Panc1 (cell line): ENCODE measurements at places on chromosomes 3 and 15.

- peaks cover 32% of the 10 kb centered on the region; the same call in 1 of the 2 replicates for H3K4me1 ChIP-seq
- peak overlapping the region; percentile 76 for H3K4me3 ChIP-seq
- H3K27ac ChIP-seq = peak overlapping the region; percentile 87
- peak; percentile 27 for DNase-seq
Measured at GRCh38 chr15:56919609-56920366, 1.3 kb downstream of the TCF12 start.

DNA sequence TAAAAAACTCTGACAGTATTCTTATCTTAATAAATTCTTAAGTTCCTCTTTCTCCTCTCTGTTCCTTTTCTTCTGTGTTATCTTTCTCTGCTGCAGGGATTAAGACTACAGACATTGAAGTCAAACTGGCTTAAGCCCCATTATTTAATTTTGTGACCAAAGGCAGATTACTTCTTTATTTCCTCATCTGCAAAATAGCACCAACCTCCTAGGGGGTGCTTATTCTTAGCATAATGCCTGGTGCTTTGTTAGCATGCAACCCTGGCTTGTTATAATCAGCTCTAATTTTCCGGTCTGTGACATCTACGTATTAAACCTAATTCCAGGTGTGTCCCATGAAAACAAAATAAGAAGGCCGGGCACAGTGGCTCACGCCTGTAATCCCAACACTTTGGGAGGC is 23.8 kb downstream of the SEMA6D start:
- H3K36me3 ChIP-seq = no peaks in the 10 kb centered on the region
- no peak overlapping the region for H3K27ac ChIP-seq
- no peaks in the 10 kb centered on the region for H3K27me3 ChIP-seq
- no peak for DNase-seq
- no peaks in the 10 kb centered on the region for H3K4me1 ChIP-seq

DNA sequence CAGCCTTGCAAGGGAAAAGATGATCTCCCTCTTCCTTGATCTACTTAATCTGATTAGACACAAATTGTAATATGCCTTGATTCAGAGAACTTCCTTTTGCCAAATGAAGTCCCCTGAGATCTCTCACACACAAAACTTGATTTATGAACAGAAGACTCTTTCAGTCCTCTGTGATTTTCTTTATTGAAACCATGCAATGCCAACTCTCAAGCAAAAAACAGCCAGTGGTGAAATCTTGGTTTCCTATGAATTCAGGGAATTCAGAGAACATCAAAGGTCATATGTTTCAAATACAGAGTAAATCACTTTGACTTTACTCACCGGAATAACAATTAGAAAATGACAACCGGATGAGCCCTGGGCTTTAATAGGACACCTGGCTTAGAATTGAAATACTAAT is 211.7 kb downstream of the ABHD5 start:
- no peaks in the 10 kb centered on the region for H3K27me3 ChIP-seq
- H3K27ac ChIP-seq = no peak overlapping the region
- no peak for DNase-seq
- no peaks in the 10 kb centered on the region for H3K36me3 ChIP-seq
- no peak overlapping the region for H3K4me3 ChIP-seq
- H3K4me1 ChIP-seq = no peaks in the 10 kb centered on the region

DNA sequence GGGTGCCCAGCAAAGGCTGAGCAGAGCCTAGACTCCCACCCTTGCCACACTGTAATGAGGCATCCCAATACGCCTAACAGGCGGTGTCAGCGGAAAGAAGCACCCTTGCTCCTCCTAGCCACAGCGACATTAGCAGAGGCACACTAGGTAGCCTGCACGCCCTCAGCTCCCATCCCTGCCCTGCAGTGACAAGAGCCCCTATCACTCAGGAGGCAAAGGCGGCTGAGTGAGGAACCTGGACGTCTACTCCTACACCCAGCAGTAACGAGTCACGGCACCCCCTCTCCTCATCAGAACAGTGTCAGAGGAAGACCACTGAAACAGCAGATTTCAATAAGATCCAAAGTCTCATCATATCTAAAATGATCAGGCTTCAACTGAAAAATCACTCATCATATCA is 12.0 kb upstream of the MAP6D1 start:
- no peak overlapping the region for H3K27ac ChIP-seq
- no peaks in the 10 kb centered on the region for H3K4me1 ChIP-seq
- no peak for DNase-seq
- peaks cover 16% of the 10 kb centered on the region for H3K36me3 ChIP-seq
- H3K4me3 ChIP-seq = no peak overlapping the region

- DNase-seq = peak; percentile 78
- peak within 1 kb of the TSS; percentile 97 for H3K27ac ChIP-seq
- peak within 1 kb of the TSS; percentile 99 for H3K4me3 ChIP-seq
- H3K4me1 ChIP-seq = peaks cover 4% of the 10 kb centered on the region
Measured at GRCh38 chr15:72685925-72686794, at the start of the genes BBS4 and HIGD2B. Gene BBS4, plus strand, starts transcription at chr15:72686207. Its CDS starts 21 bp downstream, at chr15:72686228. Gene HIGD2B, minus strand, starts transcription at chr15:72686182. Its CDS starts 9,808 bp downstream, at chr15:72676374.

- H3K36me3 ChIP-seq = peaks cover 19% of the 10 kb centered on the region
- no peak overlapping the region for H3K27ac ChIP-seq
- no peaks in the 10 kb centered on the region for H3K27me3 ChIP-seq
- no peak for DNase-seq
- 0 out of 2 replicates have a peak, but pooled peaks cover 3% of the 10 kb centered on the region for H3K4me1 ChIP-seq
Measured at GRCh38 chr3:133820129-133820528, 14.5 kb downstream of the SRPRB start.

GRCh38 chr15:39363761-39364586 is 216.9 kb upstream of the THBS1 start:
- no peaks in the 10 kb centered on the region for H3K27me3 ChIP-seq
- H3K4me3 ChIP-seq = no peak overlapping the region
- H3K4me1 ChIP-seq = no peaks in the 10 kb centered on the region
- no peak for DNase-seq

DNA sequence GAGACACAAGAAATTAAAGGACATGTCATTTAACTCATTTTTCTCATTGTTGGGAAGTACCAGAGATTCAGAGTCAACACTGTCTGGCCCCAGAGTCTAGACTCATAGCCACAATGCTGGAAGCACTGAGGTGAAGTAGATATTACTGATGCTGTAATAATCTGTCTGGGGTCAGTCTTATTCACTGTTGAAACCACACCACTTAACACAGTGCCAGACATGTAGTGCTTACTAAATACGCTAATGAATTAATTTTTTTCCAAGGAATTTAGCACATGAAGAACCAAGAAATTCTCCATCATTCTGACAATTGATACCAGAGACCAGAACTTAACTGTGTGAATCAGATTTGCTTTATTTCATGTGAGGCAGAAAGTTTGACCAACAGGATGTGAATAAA is 150.8 kb upstream of the STAC start:
- no peak for DNase-seq
- H3K4me3 ChIP-seq = no peak overlapping the region
- H3K27ac ChIP-seq = no peak overlapping the region

DNA sequence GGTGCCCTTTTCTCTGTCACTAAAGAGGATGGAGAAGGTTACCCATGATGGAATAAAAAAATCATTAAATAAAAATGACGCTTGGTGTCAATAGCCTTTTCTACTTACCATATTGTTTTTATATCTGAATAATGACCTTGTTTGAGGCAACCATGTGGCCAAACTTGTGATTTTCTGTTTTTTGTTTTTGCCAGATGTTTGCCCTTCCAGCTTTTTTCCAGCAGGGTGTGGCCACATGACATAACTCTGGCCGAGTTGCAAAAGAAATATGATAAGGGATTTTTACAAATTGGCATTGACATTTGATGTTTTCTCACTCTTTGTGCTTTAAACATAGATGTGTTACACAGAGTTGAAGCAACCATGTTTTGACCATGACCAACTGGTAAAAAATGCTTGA is 39.7 kb upstream of the EPHA3 start:
- H3K27ac ChIP-seq = no peak overlapping the region
- H3K4me1 ChIP-seq = no peaks in the 10 kb centered on the region
- no peaks in the 10 kb centered on the region for H3K27me3 ChIP-seq
- no peak for DNase-seq
- H3K36me3 ChIP-seq = no peaks in the 10 kb centered on the region
- H3K4me3 ChIP-seq = no peak overlapping the region

DNA sequence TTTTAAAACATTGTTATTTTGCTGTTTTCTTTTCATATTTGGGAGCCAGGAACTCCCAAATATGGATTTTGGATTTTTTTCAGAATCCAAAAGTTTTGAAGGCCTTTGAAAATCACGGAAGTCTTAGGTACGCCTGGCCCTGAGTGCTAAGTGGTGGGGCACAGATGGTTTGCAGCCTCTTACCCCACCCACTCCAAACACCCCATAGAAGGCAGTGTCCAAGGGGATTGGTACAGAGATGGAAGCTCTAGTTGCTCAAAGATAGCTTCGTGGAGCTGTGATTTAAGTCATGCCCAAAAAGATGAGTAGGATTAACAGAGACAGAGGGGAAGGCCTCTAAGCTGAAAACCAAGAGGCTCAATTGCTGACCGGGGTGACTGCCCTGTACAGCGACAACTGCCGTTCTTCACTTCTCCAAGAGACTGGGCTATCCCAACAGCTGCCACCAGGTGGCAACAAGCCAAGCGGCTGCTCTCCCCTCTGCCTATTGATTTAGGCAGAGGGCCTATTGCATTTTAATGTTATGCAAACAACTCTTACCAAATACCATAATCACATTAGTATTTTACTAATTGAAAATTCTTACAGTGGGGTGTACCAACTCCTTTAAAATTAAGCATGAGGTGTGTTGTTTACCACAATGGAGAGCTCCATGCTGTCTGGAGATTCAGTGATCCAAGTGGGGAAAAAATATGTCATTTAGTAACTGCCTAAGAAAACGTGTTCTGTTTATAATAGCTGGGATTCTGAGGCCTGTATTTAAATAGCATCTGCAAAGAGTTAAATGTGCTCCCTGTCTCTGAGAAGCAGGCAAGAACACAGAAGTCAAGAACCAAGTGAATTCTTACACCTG is 64.0 kb upstream of the C15orf61 start:
- H3K36me3 ChIP-seq = no peaks in the 10 kb centered on the region
- peak; percentile 56 for DNase-seq
- no peak overlapping the region for H3K4me3 ChIP-seq
- H3K4me1 ChIP-seq = no peaks in the 10 kb centered on the region
- H3K27ac ChIP-seq = no peak overlapping the region

DNA sequence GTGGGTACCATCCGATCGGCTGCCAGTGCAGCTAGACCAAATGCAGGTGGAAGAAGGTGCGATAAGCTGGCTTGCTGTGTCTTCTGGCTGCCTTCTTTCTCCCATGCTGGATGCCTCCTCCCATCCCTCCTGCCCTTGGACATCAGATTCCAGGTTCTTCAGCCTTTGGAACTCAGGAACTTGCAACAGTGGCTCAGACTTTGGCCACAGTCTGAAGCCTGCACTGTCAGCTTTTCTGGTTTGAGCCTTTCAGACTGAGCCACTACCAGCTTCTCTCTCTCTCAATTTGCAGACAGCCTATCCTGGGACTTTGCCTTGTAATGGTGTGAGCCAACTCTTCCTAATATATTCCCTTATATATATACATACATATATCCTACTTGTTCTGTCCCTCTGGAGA is 485.5 kb downstream of the FHIT start:
- H3K27ac ChIP-seq = no peak overlapping the region
- H3K4me1 ChIP-seq = no peaks in the 10 kb centered on the region
- H3K4me3 ChIP-seq = no peak overlapping the region

DNA sequence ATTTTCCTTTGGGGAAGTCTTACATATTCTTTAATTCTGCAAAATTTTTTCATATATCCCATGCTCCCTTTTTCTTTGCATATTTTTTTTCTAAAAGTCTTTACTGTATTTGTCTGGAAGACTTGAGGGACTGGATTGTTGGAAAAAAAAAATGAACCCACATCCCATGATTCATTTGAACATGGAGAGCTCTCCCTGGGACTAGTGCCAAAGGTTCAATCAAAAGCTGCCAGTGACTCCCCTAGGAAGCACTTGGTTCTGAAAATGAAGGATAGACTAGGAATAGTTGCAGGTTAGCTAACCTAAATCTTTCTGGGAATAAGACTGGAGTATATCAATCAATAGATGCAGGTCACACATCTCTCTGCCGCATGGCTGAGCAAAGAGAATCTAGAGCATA is 16.4 kb upstream of the BNC1 start:
- no peaks in the 10 kb centered on the region for H3K36me3 ChIP-seq
- no peaks in the 10 kb centered on the region; the same call in 1 of the 2 replicates for H3K27me3 ChIP-seq
- no peak for DNase-seq
- no peak overlapping the region for H3K27ac ChIP-seq
- no peaks in the 10 kb centered on the region for H3K4me1 ChIP-seq
- H3K4me3 ChIP-seq = no peak overlapping the region

- no peak overlapping the region for H3K4me3 ChIP-seq
- no peaks in the 10 kb centered on the region for H3K27me3 ChIP-seq
- no peaks in the 10 kb centered on the region for H3K4me1 ChIP-seq
- DNase-seq = peak; percentile 20
- H3K27ac ChIP-seq = no peak overlapping the region
Measured at GRCh38 chr15:64209680-64210334, 47.0 kb upstream of the PPIB start.

GRCh38 chr3:67048067-67048714 is 50.1 kb downstream of the KBTBD8 start:
- no peaks in the 10 kb centered on the region for H3K36me3 ChIP-seq
- no peak overlapping the region for H3K4me3 ChIP-seq
- H3K27me3 ChIP-seq = no peaks in the 10 kb centered on the region
- no peak for DNase-seq
- H3K27ac ChIP-seq = no peak overlapping the region

DNA sequence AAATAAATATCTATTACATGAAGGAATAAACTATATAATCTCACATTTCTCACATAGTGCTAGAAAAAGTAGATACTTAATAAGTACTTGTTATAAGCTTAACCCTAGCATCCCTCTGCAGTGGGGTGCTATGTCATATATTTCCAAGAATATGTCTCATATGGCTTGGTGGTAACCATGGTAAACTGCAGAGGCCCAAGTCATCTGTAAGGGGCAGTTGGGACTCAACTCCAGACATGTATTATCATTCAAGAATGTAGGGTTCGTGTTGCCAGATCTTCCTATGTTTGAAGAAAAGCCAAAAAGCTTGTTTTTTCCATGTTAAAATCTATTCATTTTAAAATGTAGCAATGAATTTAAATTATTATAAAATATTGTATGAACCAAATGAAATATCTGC is 46.2 kb downstream of the ZNF385D start:
- no peak for DNase-seq
- no peak overlapping the region for H3K4me3 ChIP-seq
- no peaks in the 10 kb centered on the region for H3K27me3 ChIP-seq
- peak overlapping the region; percentile 72; the same call in 1 of the 2 replicates for H3K27ac ChIP-seq
- no peaks in the 10 kb centered on the region for H3K36me3 ChIP-seq

- no peaks in the 10 kb centered on the region for H3K27me3 ChIP-seq
- H3K4me3 ChIP-seq = no peak overlapping the region
- no peaks in the 10 kb centered on the region for H3K4me1 ChIP-seq
- no peak for DNase-seq
- H3K36me3 ChIP-seq = no peaks in the 10 kb centered on the region
Measured at GRCh38 chr3:163504974-163505373, 1573.3 kb downstream of the SI start.

- H3K36me3 ChIP-seq = no peaks in the 10 kb centered on the region
- H3K27me3 ChIP-seq = no peaks in the 10 kb centered on the region
- DNase-seq = no peak
- no peaks in the 10 kb centered on the region for H3K4me1 ChIP-seq
- H3K4me3 ChIP-seq = no peak overlapping the region
- H3K27ac ChIP-seq = no peak overlapping the region
Measured at GRCh38 chr3:8668216-8668615, 23.6 kb upstream of the SSUH2 start.
